ENCODE measurements at places on chromosomes 1 and 21. TPM values are rescaled to one million over a fixed set of nuclear protein-coding genes. Genes with fewer than 3 reads are reported as not detected.

Gene C1orf116
- total RNA-seq, result not detected

Gene ADAM30
- not detected for total RNA-seq

Gene ZNHIT6
- total RNA-seq, result 8.4 TPM

Gene NTMT2
- total RNA-seq, result not detected

Gene ASPM
- 18.2 TPM for total RNA-seq

Gene SPRR1A
- total RNA-seq, result not detected

Gene CYP4Z1
- not detected for total RNA-seq

Gene LELP1
- total RNA-seq, result not detected

Gene TMEM51
- total RNA-seq, result 5.8 TPM

DNA sequence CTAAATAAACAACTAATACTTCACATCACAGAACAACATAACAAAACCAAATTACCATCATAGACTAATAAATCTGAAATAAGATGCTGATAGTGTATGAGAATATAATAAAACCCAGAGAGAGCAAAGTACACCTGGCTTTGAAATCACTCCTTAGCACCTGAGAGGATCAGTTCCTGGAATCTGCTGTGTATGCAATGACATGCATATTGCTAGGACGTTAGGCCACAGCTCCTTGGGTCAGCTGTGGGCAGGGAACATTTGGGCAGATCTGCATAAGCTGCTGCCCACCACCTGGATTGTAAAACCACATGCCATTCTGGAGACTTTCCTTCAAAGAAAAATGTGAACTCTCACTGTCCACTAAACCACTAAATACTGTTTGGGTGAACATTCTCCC is 81.1 kb downstream of the NR5A2 start:
- DNase-seq, result no peak

- no peak for DNase-seq
Observed at GRCh38 chr1:206037581-206037980, 13.9 kb upstream of the CTSE start.

DNA sequence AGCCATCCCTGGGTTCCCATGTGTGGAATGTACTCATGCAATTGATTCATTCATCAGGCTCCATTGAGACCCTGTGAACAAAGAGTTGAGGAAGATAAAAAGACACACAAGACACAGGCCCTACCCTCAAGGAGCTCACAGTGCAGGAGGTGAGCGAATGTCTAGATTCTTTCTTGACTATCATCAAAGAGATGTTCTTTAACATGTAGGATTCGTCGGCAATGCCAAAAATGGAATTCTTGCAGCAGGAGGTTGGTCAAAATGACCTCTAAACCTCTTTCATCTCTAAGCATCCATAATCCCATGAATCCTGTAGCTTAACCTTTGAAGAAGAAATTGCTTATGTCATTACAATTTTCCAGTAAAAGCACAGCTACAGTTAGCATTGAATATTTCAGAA is 27.9 kb upstream of the TTF2 start:
- no peak for DNase-seq

- no peak for DNase-seq
Observed at GRCh38 chr1:52423055-52423454, 18.7 kb downstream of the PRPF38A start.

DNA sequence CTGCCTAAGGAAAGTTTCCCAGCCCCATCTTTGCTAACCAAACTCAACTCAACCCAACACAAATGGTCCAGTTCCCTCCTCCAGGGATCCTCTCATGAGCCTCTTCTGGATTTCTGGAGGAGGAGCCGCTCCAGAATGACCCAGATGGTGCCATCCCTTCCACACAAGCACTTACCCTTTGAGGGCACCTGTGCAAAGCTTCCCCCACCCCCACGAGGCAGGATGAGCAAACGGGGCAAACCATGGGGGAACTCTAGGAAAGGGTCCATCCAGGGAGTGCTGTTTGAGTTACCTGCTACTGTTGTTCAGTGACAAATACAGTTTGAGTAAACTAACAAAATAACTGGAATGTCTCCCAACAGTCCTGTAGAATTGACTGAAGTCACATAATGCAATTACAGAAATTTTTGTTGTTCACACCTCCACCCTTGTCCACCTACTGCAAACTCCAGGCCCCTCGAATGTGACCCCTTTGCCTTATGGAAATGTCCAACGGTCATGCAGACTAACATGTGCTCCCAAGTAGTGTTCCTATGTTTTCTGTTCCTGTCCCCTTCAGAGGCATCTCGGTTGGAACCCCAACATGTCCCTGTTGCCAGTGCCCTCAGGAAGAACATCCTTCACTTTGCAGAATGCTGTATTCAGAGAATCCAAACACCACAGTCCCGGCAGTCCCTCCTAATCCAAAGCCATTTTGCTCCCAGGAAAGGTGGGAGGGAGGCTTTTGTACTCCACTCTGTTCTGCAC is 160.1 kb downstream of the RRAGC start:
- DNase-seq, result no peak

- DNase-seq, result no peak
Observed at GRCh38 chr21:27741736-27742135, 774.8 kb upstream of the ADAMTS5 start.

- DNase-seq, result no peak
Observed at GRCh38 chr1:35600593-35600992, 27.5 kb downstream of the TFAP2E start.

GRCh38 chr1:114189398-114189797 is 35.7 kb upstream of the SYT6 start:
- DNase-seq, result no peak

GRCh38 chr1:178918955-178919354 is 48.1 kb upstream of the ANGPTL1 start:
- DNase-seq, result no peak

GRCh38 chr1:116540088-116540487 is 30.7 kb downstream of the CD58 start:
- no peak for DNase-seq

- no peak for DNase-seq
Observed at GRCh38 chr21:43364851-43365424, 62.0 kb downstream of the SIK1 start.

- peak; percentile 37 for DNase-seq
Observed at GRCh38 chr1:149884433-149885338, 14.7 kb upstream of the BOLA1 start.

DNA sequence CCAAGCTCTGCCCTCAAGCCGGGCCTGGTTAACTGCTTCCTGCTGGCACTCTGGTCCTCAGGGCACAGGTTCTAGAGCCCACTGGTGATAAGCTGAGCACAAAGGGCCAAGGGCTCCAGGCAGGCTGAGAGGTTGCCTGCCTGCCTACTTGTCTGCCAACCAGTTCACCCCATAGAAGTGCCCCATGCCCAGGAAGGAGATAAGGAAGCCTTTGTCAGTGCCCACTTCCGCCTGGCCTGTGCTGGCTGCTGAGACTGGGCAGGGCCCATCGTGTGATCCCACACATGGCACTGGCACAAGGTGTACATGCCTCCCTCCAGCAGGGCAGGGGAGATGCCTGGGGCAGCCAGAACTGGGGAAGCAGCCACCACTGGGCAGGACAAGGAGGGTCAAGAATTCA is 24.1 kb downstream of the SLC9A1 start:
- no peak for DNase-seq

DNA sequence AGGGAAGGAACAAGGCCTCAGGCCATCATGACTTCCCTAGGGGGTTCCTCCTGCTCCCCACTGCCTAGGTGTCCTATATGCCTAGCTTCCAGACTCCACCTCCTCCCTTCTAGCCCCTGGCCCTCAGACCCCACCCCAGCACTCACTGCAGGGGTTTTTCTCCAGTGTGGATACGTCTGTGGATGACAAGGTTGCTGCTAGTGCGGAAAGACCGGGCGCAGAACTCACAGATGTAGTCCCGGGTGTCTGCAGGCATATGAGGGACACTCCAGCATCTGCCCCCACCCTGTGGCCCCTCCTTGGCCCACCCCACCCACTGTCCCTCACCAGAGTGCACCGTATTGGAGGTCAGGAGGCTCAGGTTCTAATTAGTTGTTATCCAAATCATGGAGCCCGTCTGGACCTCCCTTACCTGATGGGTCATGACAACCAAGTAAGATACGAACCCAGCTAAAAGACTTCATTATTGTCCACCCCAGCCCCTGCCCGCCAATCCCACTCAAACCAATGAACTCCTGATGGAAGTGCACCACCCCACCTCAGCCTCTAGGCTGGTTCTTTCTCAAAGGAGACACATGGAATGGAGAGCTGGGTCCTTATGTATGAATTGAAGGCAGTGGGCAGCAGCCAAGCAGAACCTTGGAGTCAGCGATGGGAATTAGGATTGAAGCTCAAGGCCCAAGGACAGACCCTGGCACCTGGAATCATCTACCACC is 8.2 kb downstream of the ZNF692 start:
- DNase-seq, result no peak

DNA sequence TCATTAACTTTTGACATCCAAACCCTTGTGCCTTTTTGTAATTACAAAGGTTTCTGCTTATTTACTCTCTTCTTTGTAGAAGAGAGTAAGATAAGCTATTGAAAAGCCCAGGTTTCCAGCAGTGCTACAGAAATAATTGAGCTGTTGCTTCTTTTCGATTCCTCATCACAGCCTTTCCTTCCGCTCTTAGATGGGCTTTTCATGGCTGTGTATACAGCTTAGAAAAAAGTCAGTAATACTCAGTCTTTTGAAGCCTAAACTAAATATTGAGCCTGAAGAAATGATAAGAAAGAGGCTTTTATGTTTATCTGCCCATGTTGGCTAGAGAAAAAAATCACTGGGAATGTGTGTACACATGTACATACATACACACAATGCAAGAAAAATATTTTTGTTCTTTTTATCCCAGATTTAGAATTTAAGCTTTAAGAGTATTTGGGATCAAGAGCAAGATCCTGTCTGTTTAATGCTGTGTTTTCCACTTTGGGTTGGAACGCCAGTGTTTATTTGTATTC is 172.4 kb downstream of the VPS13D start:
- no peak for DNase-seq

DNA sequence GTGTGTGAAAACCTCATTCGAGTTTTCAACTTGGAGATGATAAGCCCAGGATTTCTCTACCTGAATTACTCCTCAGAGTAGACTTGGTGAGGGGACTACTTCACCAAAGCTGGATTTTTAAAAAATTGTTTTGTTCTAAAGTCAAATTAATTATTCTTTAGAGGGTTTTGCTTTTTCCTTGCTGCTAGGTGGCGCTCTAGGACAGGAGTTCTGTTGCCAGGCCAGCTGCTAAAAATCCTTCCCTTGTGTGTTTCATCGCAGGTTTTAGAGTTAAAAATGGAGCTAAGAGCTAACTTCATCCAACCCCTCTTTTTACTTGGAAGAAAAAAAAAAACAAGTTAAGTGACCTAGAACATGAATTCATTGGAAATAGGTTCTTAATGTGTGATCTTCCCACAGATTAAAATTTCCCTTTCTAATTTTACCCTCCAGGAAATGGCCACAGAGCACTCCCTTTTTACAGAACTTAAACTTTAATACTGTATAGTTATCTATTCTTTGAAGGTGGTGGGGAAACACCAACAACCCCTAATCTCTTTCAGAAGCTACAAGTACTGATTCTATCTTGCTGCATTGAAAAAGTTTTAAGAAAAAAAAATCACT is 36.7 kb upstream of the FAM163A start:
- DNase-seq, result peak; percentile 56

GRCh38 chr1:205275916-205276688 is 45.4 kb downstream of the NUAK2 start:
- no peak for DNase-seq

GRCh38 chr1:161905269-161905884 is 118.3 kb downstream of the OLFML2B start:
- peak; percentile 33 for DNase-seq

GRCh38 chr1:234538930-234539649 is 60.1 kb upstream of the TARBP1 start:
- no peak for DNase-seq

DNA sequence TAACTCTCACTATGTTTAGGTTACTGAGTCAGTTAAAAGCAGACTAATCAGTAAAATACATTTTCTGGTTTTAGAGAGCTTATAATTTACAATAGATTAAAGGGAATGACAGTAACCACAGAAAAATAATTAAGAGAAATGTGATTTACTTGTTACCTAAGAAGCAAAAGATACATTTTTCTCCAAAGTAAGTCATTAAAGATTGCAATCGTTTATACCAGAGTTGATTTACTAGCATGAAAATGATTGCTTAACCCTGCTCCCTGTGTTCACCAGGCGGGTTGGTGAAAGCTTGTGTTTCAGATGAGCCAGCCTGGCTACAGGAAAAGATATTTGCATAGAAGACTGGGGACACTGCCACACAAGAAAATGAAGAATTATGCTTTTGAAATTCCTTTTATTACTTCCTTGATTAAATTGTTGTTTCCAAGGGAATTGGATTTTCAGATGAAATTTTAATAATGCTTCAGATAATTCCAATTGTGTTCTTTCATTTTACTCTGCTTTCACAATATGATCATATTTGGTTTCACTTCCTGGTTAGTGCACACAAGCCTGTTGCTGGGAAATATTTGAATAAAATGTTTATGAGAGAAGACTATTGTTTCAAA is 27.9 kb downstream of the LRRC8B start:
- no peak for DNase-seq

DNA sequence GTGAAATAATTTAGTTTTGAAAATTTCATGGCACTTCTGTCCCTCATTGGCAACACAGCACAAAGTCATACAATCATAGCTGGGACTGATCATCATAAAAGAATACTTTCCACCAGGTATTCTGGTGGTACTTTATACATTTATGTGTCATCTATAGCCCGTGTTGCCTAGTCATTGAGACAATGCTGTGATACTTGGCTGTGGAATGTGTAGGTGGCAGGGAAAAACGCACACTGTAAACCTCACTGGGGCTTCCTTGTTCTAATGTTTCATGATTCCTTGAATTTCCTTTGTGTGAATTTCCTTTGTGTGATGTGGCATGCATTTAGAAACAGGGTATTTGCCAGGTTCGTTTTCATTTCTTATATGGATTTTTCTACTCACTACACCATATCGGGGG is 118.3 kb downstream of the FMN2 start:
- no peak for DNase-seq

- DNase-seq, result no peak
Observed at GRCh38 chr1:15308621-15309027, 61.6 kb downstream of the FHAD1 start.

- no peak for DNase-seq
Observed at GRCh38 chr1:116008656-116009390, 32.5 kb downstream of the SLC22A15 start.

All from H4 (cell line).